CD8-positive, alpha-beta memory T cell (primary cell): ENCODE measurements at places on chromosomes 1 and 21. TPM values are rescaled to one million over a fixed set of nuclear protein-coding genes. Genes with fewer than 3 reads are reported as not detected.

Gene OR6P1
- not detected for total RNA-seq

Gene C1orf167
- total RNA-seq = not detected

Gene LCE3D
- not detected for total RNA-seq

Gene SELENBP1
- total RNA-seq = not detected

Gene XCL2
- total RNA-seq = 350 TPM

- H3K27me3 ChIP-seq = no peaks in the 10 kb centered on the region
- H3K4me3 ChIP-seq = no peak overlapping the region
- no peaks in the 10 kb centered on the region for H3K36me3 ChIP-seq
- DNase-seq = no peak
- H3K27ac ChIP-seq = no peak overlapping the region
- no peaks in the 10 kb centered on the region for H3K4me1 ChIP-seq
These were observed 735.4 kb downstream of the PTPRU start for GRCh38 chr1:29971703-29972102.

- H3K36me3 ChIP-seq = peaks cover 20% of the 10 kb centered on the region
- H3K4me3 ChIP-seq = no peak overlapping the region
- H3K27ac ChIP-seq = no peak overlapping the region
These were observed 64.7 kb downstream of the VPS26C start for GRCh38 chr21:37202221-37203110.

DNA sequence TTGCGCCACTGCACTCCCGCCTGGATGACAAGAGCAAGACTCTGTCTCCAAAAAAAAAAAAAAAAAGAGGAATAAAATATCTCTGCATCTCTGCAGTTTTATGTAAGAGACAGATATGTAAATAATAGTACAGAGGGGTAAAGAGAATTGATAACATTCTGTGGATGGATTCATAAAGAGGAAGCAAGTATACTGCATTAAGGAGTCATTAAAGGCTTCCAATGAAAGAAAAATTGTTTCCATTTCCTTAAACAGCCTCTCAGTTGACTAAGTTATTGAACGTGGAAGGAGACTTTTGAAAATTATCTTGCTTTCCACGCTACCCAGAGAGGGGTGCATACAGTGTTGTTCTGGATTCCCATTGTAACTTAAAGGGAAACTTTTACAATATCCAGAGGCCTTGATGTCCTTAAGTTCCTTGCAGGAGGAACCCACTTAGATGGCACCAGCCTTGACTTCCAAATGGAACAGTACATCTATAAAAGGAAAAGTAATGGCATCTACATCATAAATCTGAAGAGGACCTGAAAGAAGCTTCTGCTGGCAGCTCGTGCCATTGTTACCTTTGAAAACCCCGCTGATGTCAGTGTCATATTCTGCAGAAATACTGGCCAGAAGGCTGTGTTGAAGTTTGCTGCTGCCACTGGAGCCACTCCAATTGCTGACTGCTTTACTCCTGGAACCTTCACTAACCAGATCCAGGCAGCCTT lies 13.8 kb downstream of the CEP350 start:
- no peak overlapping the region for H3K27ac ChIP-seq
- no peaks in the 10 kb centered on the region for H3K36me3 ChIP-seq
- peaks cover 25% of the 10 kb centered on the region for H3K4me1 ChIP-seq
- H3K27me3 ChIP-seq = no peaks in the 10 kb centered on the region

DNA sequence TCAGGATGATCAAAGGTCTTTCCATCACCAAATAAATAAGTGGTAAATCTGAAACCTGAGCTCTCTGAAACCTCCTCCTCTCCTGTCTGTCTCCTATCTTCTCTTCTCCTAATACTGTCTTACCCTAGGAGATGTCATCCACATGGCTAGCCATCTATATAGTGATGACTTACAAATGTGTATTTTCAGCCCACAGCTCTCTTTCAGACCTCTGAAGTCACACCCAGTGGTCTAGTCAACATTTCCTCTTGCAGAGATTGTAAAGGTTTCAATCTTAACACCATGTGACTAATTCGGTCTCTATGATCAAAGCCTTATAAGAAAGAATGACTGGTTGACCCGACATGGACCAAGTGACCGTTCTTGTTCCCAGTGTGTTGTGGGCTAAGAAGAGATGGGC lies 63.1 kb upstream of the DPT start:
- no peak overlapping the region for H3K4me3 ChIP-seq
- no peaks in the 10 kb centered on the region for H3K36me3 ChIP-seq
- no peak overlapping the region for H3K27ac ChIP-seq
- DNase-seq = no peak
- H3K4me1 ChIP-seq = no peaks in the 10 kb centered on the region

GRCh38 chr21:29221253-29221744 lies 77.4 kb upstream of the BACH1 start:
- DNase-seq = no peak
- no peaks in the 10 kb centered on the region for H3K36me3 ChIP-seq
- no peak overlapping the region for H3K27ac ChIP-seq
- no peak overlapping the region for H3K4me3 ChIP-seq

- no peak overlapping the region for H3K27ac ChIP-seq
- no peaks in the 10 kb centered on the region for H3K36me3 ChIP-seq
- no peak overlapping the region for H3K4me3 ChIP-seq
- no peaks in the 10 kb centered on the region for H3K4me1 ChIP-seq
- no peak for DNase-seq
These were observed 170.0 kb downstream of the FCRL5 start for GRCh38 chr1:157382351-157382750.

DNA sequence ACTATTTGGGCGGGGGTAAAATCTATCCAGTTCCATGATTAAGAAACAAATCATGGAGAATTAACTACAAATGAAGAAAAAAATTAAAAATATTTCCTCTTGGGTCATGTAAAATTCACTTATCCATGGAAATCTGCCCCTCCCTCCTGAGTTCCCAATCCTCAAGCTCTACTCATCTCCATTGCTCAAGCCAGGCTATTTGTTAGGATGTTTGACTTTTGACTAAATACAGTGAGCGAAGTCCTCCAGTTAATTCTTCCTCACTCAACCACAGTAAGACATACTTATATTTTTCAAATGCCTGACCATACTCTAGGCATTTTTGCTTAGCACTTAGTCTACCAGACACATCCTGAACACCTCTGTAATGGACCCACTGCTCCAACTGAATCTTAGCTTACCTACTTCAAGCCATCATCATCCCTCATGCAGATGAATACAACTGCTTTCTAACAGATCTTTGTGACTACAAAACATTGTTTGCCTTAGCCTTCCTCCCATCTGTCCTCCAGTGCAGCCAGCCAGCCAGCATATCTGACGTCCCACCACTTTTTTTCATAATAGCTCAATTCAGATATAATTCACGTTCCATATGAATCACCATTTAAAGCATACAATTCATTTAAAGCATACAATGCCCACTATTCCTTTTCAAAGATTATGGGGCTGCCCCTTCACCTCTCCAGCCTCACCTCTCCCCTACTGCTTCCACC lies 154.2 kb downstream of the RERE start:
- peaks cover 50% of the 10 kb centered on the region for H3K4me1 ChIP-seq
- H3K4me3 ChIP-seq = no peak overlapping the region
- H3K36me3 ChIP-seq = no peaks in the 10 kb centered on the region
- DNase-seq = no peak
- H3K27me3 ChIP-seq = no peaks in the 10 kb centered on the region

- H3K4me3 ChIP-seq = no peak overlapping the region
- no peaks in the 10 kb centered on the region for H3K36me3 ChIP-seq
- no peak overlapping the region for H3K27ac ChIP-seq
- H3K4me1 ChIP-seq = no peaks in the 10 kb centered on the region
These were observed 34.6 kb downstream of the OLFML2B start for GRCh38 chr1:161989108-161989507.

DNA sequence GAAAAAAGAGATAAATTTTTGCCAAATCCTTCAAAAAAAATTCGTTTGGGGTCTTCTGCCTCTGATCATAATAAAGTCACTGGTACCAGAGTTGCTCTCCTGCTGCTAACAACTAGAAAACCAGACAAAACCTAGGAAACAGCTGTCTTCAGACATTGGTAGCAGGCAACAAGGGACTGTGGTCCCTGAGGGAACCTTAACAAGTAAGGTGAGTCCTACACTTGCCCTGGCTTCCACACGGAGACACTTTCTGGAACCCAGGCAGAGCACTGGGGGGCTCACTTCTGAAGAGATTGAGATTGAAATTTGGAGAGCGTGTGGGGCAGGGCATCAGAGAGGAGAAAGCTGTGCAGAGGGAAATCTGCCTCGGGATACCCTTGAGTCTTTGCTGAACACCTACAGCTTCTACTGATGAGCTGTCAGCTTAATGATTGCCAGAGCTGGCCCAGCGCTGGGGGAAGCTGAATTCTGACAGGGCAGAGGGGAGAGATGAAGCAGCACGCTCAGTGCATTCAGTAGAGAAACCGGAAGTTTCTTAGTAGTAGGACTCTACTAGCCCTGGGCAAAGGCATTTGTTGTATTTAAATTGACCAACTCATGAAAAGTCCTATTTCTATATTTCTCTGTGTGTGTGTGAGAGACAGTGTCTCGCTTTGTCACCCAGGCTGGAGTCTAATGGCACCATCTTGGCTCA lies 18.5 kb upstream of the FAM89A start:
- no peaks in the 10 kb centered on the region for H3K27me3 ChIP-seq
- no peak for DNase-seq
- no peak overlapping the region for H3K4me3 ChIP-seq
- no peak overlapping the region for H3K27ac ChIP-seq
- H3K4me1 ChIP-seq = no peaks in the 10 kb centered on the region

- no peak overlapping the region for H3K4me3 ChIP-seq
- H3K4me1 ChIP-seq = peaks cover 41% of the 10 kb centered on the region
- H3K27ac ChIP-seq = no peak overlapping the region
- no peaks in the 10 kb centered on the region for H3K36me3 ChIP-seq
- H3K27me3 ChIP-seq = no peaks in the 10 kb centered on the region
- no peak for DNase-seq
These were observed 23.6 kb upstream of the EPS8L3 start for GRCh38 chr1:109787211-109787844.

DNA sequence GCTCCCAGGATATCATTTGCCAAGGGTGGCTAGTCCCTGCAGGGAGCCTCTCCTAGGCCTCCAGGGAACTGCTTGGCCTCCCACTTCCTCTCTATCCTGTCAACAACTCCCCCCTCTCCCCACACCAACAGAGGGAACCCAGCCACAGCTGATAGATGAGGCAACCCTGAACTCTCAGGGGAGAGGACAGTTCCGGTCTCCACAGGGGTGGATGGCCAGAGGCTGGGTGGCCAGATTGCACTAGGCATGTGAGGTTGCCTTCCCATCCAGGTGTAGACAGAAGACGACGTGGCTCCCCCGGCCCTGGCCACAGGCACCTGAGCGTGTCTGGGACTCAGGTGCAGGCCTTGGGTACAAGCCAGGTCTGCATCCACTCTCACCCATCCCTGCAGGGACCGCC lies 53.3 kb downstream of the TOR1AIP2 start:
- DNase-seq = no peak
- no peaks in the 10 kb centered on the region for H3K27me3 ChIP-seq
- no peaks in the 10 kb centered on the region for H3K36me3 ChIP-seq
- no peak overlapping the region for H3K4me3 ChIP-seq

DNA sequence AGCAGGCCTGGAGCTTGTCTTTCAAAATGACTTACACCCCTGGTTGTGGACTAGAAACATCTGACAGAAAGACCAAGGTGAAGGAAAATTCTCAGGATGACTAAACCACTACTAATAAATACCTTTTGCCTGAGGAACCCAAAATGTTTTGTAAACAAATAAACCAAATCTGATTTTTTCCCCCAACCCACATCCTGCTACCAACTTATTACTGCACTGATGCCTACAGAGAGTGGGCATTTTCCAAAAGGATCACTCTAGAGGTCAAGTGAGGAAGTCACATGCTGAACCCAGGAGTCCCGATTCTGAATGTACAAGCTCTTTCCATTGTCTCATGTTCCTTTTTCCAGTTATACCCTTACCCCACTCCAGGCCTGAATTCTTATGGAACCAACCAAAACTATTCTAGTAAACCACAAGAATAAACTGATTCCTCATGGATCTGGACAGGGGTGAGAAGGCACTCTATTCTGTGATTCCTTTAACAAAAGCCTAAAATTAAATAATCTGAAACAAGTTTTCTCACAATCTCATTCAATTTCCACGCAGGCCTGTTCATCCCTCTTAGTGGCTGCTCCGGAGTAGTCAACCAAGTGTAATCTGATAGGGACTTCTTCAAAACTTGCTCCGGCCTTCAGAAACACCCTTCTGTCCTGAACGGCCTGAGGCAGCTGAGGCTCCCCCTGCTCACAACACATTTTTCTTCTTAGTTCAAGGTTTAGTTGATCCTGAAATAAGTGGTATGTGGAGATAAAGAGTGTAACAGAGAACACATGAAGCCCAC lies 1.4 kb downstream of the PI4KB start:
- peaks cover 10% of the 10 kb centered on the region for H3K36me3 ChIP-seq
- H3K4me3 ChIP-seq = peak overlapping the region; percentile 85
- peaks cover 25% of the 10 kb centered on the region for H3K4me1 ChIP-seq
- H3K27ac ChIP-seq = peak overlapping the region; percentile 83
- H3K27me3 ChIP-seq = no peaks in the 10 kb centered on the region

DNA sequence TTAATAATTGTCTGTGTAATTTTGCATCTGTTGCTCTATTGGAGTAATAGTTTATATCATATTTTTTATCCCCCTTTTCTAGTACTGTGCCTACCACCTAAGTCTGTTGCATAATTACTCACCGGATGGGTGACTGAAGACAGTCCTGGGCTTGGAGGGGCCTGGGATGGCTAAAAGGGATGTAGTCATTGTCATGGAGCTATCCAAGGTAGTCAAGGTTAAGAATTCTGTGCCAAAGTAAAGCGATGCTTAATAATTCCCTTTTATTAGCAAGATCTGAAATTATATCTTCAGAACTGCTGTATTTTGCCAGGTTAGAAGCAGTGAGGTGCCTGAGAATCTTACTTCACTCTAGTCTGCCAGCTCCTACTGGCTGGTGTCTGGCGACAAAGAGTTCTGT lies 61.6 kb downstream of the KDM1A start:
- no peak overlapping the region for H3K4me3 ChIP-seq
- H3K27ac ChIP-seq = no peak overlapping the region
- peaks cover 46% of the 10 kb centered on the region for H3K36me3 ChIP-seq
- no peaks in the 10 kb centered on the region for H3K4me1 ChIP-seq

- no peak overlapping the region for H3K4me3 ChIP-seq
- no peak for DNase-seq
- no peaks in the 10 kb centered on the region for H3K4me1 ChIP-seq
- H3K27ac ChIP-seq = no peak overlapping the region
- H3K27me3 ChIP-seq = no peaks in the 10 kb centered on the region
These were observed 661.7 kb downstream of the KCNT2 start for GRCh38 chr1:195946500-195946899.
